ENCODE measurements at places on chromosomes 13 and 19.

GRCh38 chr19:48713864-48714755 lies 5.4 kb downstream of the MAMSTR start:
- DNase-seq = peak; percentile 96

DNA sequence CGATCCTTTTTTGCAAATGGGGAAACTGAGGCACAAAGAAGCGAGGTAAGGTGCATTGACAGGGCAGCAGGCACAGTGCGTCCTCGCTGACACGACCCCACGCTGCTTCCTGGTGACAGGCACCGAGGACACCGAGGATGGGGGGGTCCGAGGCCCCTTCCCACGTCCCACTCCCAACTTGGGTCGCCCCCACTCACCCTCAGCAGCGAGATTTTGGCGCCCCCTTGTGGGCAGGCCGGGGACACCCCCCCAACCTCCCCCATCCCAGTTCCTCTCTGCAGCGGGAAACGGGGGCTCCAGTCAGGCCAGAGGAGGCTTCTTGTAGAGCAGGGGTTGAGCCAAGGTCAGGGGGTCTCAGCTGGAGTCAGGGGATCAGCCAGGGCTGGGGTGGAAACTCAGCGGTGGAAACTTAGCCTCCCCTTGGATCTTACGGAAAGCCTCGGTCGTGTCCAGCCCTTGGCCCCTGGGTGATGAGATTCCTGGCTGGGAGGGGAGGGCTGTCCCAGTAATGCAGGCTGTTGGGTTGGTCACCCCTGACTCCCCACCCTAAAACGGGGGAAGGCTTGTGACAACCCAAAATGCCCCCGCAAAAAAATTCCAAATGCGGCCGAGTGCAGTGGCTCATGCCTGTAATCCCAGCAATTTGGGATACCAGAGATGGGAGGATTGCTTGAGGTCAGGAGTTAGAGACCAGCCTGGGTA lies 8.2 kb downstream of the SMIM24 start:
- peak; percentile 16 for DNase-seq

DNA sequence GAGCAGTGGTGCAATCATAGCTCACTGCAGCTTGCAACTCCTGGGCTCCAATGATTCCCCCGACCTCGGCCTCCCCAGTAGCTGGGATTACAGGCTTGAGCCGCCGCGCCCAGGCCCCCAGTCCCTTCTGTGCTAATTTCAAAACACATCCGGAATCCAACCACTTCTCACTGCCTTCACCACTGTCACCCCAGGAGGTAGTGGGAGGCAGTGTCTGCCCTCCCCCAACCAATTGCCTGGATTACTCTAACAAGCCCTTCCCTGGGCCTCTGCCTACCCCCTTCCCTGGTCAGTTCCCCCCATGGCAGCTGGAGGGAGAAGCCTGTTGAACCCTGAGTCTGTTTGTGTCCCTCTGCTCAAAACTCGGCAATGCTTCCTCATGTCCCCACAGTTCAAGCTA lies 2.3 kb downstream of the PRAM1 start:
- no peak for DNase-seq

GRCh38 chr13:98522371-98522770 lies 54.5 kb downstream of the STK24 start:
- DNase-seq = no peak

DNA sequence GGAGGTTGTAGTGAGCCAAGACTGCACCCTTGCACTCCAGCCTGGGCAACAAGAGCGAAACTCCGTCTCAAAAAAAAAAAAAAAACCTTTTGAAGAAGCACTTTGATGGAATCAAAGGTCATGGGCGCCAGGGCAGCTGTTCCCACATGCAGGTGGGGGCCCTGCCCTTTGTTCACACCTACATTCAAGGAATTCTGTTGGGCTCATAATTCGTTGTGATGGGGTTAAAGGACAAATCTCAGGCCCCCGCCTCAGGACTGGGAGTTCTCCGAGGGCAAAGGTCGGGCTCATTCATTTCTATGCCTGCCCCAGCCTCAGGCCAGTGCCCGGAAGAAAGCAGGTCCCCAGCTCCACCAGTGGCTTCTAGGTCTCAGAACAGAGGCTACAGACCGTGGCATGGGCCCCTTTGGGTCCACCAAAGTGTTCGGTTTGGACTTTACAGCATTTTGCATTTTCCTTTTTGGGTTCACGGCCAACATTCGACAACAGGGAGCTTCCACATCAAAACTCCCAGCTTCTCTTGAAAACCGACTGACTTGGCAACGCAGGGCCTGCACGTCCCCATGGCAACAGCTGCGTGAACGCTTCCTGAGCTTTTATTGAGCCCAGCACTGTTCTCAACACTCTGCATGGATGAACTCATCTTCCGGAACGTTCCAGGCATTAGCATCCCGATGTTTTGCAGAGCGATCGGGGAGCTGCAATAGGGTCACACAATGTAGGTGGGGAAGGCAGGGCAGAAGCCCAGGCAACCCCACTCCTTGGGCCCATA lies 10.1 kb upstream of the GTF2F1 start:
- DNase-seq = no peak

DNA sequence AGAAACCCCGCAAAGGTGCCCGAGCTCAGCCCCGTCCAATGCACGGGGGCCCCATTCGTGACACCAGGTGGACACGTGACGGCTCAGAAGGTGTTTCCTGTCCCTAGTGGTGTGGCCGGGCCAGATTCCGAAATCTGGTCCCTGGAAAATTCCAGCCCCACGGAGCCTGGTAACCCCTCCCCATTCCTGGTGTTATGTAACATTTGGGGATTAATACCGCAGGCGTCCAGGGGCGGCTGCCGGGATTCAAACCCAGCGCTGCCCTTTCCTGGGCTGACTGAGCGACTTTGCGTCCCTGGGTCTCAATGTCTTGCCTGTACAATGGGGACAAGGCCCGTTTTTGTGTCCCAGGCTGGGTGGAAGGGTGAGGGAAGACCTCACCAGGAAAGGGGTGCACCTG lies 1.0 kb upstream of the PLK5 start:
- DNase-seq = no peak
